Fibroblast of villous mesenchyme (primary cell): ENCODE measurements at places on chromosomes 6 and 20.

DNA sequence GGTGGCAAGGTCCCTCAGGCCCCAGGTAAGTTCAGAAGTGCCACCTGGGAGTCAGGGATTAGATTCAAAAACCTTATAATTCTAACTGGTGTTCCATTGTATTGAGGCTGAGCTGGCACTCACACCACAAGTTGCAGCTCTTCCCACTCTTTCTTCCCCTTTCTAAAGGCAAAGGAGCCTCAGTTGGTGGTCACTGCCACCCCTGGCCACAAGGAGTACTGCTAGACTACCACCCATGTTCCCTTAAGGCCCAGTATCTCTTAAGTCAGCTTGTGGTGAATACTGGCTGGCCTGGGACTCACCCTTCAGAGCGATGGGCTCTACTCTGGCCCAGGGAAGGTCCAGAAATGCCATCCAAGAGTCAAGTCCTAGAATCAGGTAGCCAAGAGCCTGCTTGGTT, 421.1 kb upstream of the KHDRBS2 start:
- no peak for DNase-seq

- DNase-seq: no peak
These were observed 28.9 kb upstream of the SMIM8 start for GRCh38 chr6:87293526-87293925.

- DNase-seq: no peak
These were observed 96.9 kb downstream of the PHACTR3 start for GRCh38 chr20:59701236-59701635.

GRCh38 chr20:3614466-3614865, 48.7 kb downstream of the GFRA4 start:
- no peak for DNase-seq

DNA sequence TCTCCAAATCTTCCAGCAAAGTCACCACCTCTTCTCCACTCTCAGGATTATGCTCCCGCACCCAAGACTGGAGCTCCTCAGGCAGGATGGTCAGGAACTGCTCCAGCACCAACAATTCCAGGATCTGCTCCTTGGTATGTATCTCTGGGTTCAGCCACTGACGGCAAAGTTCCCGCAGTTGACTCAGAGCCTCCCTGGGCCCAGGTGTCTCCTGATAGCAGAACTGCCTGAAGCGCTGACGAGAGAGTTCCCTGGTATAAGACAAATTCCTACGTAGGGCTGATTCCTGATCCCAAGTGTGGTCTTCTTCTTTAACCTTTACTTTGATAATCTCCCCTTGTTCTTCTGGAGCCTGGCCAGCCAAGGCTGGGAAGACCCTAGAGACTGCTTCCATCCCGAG, 60.6 kb downstream of the GPX5 start:
- no peak for DNase-seq

- peak; percentile 60 for DNase-seq
These were observed 488.4 kb downstream of the PREX1 start for GRCh38 chr20:48339190-48339985.

DNA sequence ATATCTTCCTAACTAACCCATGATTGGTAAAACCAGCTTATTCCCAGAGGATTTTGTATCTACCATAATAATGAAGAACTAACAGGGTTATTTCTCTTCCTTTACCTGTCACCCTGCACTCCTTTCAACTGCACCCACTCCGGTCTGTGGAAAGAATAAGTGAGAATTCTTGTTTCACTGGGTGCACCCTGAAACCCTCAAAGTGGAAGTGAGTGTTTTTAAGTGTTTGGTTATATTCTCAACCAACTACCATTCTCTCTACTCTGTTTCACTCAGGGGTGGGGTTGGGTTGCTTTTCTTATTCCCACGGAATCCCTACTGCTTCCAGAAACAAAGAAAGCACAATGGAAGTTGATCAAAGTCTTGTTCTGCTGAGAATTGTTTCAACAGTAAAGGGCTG, 42.6 kb upstream of the KHDRBS2 start:
- no peak for DNase-seq

- no peak for DNase-seq
These were observed 49.7 kb upstream of the BHLHE23 start for GRCh38 chr20:63056236-63057170.

- no peak for DNase-seq
These were observed 119.9 kb upstream of the CD93 start for GRCh38 chr20:23206061-23206460.

DNA sequence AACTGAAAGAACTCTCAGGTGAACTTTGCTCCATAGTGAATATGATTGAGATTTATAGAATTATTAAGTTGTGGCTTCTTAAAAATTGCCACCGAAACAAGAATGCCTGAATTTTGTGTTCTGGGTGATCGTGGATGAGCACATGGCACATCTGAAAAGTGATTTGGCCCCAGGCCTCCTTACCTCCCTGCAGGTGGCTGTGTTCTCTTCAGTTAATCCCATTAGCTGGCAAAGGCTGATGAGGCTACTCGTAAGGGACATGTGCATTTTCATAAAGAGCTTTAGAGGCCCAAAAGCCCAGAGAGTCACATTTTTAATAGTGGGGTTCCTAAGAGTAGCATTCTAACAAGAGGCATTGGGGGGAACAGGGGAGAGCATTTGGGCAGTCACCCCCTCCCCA, 22.6 kb downstream of the GNAS start:
- no peak for DNase-seq

DNA sequence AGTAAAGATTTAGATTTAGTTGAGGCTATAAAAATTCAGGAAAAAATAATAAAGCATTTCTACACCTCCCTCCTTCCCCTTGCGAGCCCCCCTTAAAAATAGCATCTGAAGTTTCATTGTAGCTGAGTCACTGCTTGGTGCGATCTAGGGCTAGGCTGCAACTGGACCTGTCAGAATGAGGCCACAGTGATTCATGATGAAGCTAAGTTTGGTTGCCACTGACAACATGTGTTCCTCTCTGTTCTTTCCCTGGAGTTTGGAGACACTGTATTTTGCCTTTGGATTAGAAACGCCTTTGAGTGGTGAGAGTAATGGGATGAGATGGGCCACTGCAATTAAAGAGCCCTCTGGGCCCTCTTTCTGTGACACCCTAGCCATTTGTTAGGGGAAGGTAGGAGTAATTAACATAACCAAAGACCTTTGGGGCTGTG, 334.1 kb downstream of the NRN1 start:
- peak; percentile 81 for DNase-seq

GRCh38 chr6:139925894-139926641, 551.6 kb upstream of the CITED2 start:
- peak; percentile 81 for DNase-seq

- DNase-seq: no peak
These were observed 6.0 kb upstream of the RIPPLY2 start for GRCh38 chr6:83847179-83847578.

DNA sequence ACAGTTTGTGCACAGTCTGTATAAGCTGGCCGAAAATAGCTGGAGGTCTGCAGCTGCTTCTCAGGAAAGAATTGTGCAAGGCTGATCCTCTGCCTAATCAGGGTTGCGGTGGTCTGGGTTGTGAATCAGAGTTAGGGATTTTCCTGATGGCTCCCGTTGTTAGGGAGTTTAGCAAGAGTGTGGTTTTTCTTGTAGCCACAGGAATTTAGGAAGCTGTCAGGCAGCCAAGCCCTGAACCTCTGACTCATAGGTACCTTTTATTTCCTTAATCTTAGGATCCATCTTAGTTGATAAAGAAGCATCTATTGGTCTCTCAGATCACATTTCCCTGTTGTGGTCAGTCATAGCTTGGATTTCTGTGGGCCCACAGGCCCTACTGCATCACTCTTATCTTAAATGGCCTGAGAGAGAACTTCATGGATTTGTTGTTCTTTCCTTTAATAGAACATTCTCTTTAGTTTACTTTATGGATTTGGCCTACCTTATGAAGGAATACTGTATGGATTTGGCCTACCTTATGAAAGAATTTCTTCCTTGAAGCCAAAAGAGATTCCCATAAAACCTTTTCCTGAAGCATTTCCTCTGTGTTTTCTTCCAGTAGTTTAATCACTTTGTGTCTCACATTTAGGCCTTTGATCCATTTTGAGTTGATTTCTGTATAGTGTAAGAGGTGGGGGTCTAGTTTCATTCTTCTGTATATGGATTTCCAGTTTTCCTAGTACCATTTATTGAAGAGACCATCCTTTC, 10.3 kb downstream of the KIF25 start:
- DNase-seq: peak; percentile 100

- peak; percentile 46 for DNase-seq
These were observed 189.1 kb downstream of the DTNBP1 start for GRCh38 chr6:15473741-15474161.

GRCh38 chr20:227439-228105, 514 bp downstream of the DEFB129 start:
- no peak for DNase-seq

- DNase-seq: no peak
These were observed 7.4 kb upstream of the IGF2R start for GRCh38 chr6:159961528-159961927.

DNA sequence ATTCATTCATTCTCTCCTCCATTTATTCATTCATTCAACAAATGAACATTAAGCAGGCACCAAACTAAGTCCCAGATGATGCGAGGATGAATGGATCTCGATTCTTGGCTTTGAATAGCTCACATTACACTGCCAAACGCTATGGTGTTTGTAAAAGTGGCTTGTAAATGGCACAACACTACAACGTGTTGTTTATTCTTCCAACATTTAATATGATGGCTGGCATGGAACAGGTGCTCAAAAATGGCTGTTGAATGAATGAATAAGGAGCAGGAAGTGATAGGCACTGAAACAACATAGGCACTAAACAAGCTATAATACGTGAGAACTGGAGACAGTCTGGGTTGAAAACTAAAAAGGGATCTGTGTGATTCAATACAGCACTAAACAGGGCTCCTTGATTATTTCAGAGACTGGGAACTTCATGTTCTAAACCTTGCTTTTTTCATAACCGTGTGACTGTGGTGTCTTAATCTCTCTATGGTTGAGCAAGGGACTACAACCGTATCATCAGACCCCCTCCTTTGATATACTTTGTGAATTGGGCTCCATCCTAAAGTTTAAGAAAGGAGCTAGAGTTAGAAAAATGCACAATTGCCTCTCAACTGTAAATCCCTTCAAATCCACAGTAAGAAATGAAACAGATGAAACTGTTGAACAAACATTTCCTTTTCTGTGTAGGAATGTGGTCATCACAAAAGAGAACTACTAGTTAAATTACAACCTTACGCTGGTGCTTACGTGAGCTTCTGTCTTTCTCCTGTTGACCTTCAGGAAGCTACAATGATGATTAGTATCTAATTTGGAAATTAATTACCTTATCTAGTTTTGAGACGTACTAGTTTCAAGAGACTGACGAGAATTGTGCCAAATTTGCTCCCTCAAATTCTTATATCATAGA, 16.9 kb upstream of the SLC16A10 start:
- no peak for DNase-seq

- DNase-seq: no peak
These were observed 2.0 kb downstream of the NNAT start for GRCh38 chr20:37523012-37523391.

DNA sequence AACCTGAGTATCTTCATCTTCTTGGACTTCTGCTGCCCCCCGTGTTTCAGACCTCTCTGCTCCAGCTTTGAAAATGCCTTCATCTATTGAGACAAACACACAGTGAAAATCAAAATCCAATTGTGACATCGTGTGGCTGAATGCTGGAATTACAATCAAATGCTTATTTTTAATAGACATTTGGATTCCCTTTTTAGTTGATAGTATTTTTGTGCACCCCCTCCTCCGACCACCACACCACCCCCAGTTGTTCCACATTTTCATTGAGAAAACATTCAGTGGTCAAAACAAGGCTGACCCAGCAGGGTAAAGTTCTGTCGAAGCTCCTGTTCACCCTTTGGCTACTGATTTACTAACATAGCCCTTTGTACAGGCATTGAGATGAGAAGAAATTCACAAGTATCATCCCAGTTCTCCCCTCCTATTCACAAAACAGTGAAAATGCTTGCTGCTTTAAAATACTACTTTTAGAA, 79.0 kb downstream of the NRSN1 start:
- peak; percentile 44 for DNase-seq

DNA sequence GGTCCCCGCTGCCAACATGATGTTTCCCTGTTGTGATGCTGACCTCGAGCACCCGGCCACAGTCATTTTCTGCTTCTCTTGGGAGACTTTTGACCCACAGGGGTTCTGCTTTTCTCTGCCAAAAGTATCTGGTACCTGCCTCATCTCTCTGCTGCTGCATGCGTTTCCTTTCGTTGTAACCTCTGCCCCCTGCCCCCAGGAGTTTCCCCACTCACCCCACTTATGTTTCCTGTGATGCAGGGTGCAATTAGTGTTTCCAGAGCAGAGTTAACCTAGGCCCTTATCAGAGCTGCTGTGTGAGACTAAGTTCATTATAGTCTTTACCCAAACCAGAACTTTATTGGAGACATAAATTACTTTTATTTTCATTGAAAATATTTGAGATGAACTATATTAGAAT, 65.2 kb upstream of the EDN3 start:
- no peak for DNase-seq

DNA sequence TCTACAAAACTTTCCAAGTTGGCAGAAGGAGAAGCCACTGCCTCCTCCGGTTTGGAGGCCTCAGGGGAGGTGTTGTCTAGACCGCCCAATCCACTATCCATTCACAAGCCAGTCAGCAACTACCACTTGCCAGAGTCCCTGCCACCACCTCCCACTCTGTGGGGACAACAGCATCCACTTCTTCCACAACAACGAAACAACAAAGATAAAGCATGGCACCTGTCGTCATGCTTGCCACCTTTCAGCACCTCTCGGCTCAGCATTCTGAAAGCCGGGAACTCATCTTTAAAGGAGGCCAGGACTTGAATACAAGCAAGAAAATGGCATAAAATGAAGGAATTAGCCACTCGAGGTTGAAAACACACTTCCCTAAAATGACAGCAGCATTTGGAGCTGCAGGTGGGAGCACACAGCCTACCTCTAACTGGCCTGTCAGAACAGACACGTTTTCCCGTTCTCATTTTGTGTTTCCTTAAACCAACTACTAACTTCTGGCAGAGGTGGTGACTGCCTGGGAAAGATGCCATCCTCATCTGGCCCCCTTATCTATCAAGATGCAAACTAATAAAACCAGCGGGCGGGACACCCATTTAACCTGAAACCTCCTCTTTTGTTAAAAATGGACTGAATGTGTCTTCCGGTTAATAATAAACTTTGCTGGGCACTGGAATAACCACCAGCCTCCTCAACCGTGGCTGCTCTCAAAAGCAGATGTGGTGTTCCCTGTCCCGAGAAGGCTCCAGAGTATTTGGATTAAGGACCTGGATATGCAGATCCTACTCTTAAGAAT, 21.7 kb downstream of the YTHDF1 start:
- DNase-seq: no peak

- DNase-seq: no peak
These were observed 475 bp downstream of the OR2B6 start for GRCh38 chr6:27957516-27957915.

GRCh38 chr6:35489995-35490791, 6.7 kb downstream of the TEAD3 start:
- DNase-seq: peak; percentile 77

DNA sequence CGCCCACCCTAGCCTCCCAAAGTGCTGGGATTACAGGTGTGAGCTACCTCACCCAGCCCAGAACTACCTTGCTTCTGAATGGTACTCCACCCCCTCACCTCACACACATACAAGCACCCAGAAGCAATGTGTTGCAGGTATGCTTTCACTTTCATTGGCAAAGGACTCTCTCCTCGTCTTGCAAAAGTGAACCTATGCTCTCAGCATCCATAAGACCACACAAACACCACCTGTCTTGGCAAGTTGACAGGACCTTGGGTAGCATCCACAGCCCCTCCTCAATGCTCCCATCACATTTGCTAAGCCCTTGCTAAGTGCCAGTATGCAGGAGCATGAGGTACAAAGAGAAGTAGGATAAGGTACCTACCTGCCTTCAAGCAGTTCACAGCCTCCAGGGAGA, 3.7 kb downstream of the KIF13A start:
- DNase-seq: no peak

- DNase-seq: peak; percentile 65
These were observed 17.7 kb downstream of the SNX9 start for GRCh38 chr6:157840776-157841175.
